ENCODE measurements at places on chromosomes 12 and 14. TPM values are rescaled to one million over a fixed set of nuclear protein-coding genes. Genes with fewer than 3 reads are reported as not detected.

GRCh38 chr14:76352639-76353281 lies 23.2 kb upstream of the ESRRB start:
- H3K4me1 ChIP-seq = peaks cover 17% of the 10 kb centered on the region
- no peaks in the 10 kb centered on the region for H3K36me3 ChIP-seq
- peaks cover 64% of the 10 kb centered on the region for H3K27me3 ChIP-seq

GRCh38 chr12:114664651-114665320 lies 19.2 kb downstream of the TBX3 start:
- no peaks in the 10 kb centered on the region for H3K36me3 ChIP-seq
- H3K4me3 ChIP-seq = peak overlapping the region; percentile 83
- H3K27me3 ChIP-seq = peaks cover 55% of the 10 kb centered on the region
- DNase-seq = no peak
- peaks cover 33% of the 10 kb centered on the region for H3K4me1 ChIP-seq

Gene FAR2
- total RNA-seq = 15.9 TPM

GRCh38 chr12:44372259-44372658 lies 503.9 kb downstream of the NELL2 start:
- H3K27ac ChIP-seq = no peak overlapping the region
- H3K4me3 ChIP-seq = no peak overlapping the region
- no peaks in the 10 kb centered on the region for H3K27me3 ChIP-seq
- DNase-seq = no peak

All from type B pancreatic cell (in vitro differentiated cells).